ENCODE measurements at places on chromosomes 4 and X. TPM values are rescaled to one million over a fixed set of nuclear protein-coding genes. Genes with fewer than 3 reads are reported as not detected.

Gene DYNLT3
- 40.3 TPM for total RNA-seq

Gene PDLIM3
- not detected for total RNA-seq

Gene KCNIP4
- total RNA-seq, result not detected

Gene MRPL1
- total RNA-seq, result 19.0 TPM

Gene CYLC1
- total RNA-seq, result not detected

Gene PPID
- 17.5 TPM for total RNA-seq
